Right ventricle myocardium inferior (tissue), 1 donor: ENCODE measurements at places on chromosomes 1 and 21. TPM values are rescaled to one million over a fixed set of nuclear protein-coding genes. Genes with fewer than 3 reads are reported as not detected.

- DNase-seq = no peak
These were observed 46.5 kb upstream of the RNF11 start for GRCh38 chr1:51189421-51190073.

DNA sequence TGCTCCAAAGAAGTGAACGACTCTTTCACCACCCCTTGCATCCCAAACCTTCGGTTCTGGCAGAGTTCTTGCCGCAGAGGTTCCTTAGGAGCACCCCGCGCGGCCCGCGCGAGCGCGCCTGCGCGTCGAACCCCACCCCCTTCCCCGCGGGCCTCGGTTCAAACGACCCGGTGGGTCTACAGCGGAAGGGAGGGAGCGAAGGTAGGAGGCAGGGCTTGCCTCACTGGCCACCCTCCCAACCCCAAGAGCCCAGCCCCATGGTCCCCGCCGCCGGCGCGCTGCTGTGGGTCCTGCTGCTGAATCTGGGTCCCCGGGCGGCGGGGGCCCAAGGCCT lies at the start of gene C1orf56:
Gene C1orf56 (plus strand): TSS at position 161 of the 334 bp plus-strand sequence. CDS start 97 bp downstream, at position 258.
- peak; percentile 85 for DNase-seq

The PTPRU gene
- 23.5 TPM for total RNA-seq

The RAB7B gene
- 1.6 TPM for total RNA-seq

The RAB3GAP2 gene
- total RNA-seq = 22.1 TPM
